ENCODE measurements at places on chromosomes 5 and 9.
A peak's percentile ranks its signal among the peaks of the same experiment; 100 is the strongest.

DNA sequence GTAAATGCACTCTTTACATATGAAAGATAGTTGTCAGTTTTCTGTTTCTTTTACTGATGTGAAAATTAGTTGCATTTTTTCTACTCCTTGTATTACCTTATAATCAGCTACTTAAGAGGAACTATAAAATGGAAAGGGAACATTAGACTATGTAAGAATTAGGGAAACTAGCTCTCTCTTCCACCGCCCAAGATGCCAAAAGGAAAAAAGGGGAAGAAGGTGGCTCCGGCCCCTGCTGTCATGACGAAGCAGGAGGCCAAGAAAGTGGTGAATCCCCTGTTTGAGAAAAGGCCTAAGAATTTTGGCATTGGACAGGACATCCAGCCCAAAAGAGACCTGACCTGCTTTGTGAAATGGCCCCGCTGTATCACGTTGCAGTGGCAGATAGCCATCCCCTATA lies 15.2 kb upstream of the HOMER1 start:
- no peak for DNase-seq

- DNase-seq = no peak
These were observed 15.3 kb downstream of the FAM169A start for GRCh38 chr5:74850789-74851425.

DNA sequence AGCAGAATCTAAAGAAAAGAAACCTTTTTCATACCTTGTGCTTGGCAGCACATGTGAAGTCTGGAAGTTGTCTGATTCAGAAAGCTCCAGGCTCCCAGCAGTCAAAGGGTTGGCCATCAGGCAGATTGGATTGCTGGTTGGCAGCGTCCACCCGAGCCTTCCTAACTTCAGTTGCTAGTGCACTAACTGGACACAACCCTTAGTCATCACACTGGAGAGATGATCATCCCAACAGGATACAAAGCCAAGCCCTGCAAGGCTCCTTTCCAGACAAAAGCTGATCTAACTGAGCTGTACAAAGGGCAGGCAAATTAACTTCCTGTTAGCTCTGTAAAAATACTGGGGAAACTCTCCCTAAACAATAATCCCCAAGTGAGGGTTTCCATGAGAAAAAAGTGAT lies 185.6 kb downstream of the SNX18 start:
- DNase-seq = peak; percentile 9

GRCh38 chr9:6630502-6631206 lies 14.9 kb downstream of the GLDC start:
- no peak for DNase-seq

DNA sequence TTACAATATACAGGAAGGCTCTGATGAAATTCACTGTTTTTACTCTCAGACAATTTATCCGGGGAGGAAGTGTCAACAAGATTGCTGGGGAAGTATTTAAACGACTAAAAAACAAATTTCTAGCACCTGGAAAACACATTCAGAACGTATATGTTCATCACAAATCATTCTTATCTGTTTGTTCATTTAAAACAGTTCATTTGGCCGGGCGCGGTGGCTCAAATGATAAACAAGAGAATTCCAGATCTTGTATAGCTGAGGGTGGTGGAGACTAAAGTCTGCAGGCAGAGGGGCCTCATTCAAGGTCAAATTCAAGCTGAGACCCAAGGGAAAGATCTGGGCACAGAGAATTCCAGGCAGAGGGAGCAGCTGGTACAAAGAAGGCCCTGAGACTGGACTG lies 90.0 kb downstream of the STK10 start:
- no peak for DNase-seq

- no peak for DNase-seq
These were observed 153.9 kb downstream of the CDH9 start for GRCh38 chr5:26884481-26884880.

- DNase-seq = no peak
These were observed 109.8 kb upstream of the DAP start for GRCh38 chr5:10870791-10871190.

All from NCI-H748 treated with DMSO at 0.1 percent for 48 hours (cell line).